ENCODE measurements at places on chromosomes 7 and 10.

DNA sequence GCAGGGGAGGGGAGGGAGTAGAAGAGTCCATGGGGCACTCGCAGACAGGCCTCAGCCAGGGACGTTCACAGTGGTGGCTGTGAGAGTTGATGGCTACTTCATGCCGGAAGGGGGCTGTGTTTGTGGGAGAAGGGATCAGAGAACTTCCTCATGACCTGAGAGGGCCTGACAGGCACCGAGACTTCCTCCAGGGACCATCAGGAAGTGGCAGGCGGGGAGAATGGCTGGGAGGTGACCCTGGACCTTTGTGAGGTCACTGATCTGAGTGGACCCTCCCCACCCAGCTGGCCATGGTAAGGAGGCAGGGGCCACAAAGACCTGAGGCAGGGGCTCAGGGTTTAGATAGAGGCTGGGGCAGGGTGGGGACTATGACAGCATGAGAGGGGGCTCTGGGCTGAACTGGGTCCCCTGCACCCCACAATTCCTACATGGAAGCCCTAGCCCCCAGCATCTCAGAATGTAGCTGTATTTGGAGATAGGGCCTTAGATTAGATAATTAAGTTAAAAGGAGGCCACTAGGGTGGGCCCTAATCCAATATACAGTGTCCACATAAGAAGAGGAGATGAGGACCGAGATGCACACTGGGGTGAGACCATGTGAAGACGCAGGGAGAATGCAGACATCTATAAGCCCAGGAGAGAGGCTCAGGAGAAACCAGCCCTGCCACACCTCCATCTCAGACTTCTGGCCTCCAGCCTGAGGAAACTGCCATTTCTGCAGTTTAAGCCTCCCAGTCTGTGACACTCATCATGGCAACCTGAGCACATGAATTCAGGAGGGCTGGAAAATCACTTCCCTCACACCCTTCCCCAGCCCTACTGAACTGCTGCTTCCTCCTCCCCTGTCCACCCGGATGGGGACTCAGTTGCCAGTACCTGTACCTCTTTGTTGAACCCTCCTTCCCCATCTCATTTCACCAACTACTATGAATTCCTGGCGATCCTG lies 273.9 kb upstream of the ZNF32 start:
- DNase-seq: no peak

DNA sequence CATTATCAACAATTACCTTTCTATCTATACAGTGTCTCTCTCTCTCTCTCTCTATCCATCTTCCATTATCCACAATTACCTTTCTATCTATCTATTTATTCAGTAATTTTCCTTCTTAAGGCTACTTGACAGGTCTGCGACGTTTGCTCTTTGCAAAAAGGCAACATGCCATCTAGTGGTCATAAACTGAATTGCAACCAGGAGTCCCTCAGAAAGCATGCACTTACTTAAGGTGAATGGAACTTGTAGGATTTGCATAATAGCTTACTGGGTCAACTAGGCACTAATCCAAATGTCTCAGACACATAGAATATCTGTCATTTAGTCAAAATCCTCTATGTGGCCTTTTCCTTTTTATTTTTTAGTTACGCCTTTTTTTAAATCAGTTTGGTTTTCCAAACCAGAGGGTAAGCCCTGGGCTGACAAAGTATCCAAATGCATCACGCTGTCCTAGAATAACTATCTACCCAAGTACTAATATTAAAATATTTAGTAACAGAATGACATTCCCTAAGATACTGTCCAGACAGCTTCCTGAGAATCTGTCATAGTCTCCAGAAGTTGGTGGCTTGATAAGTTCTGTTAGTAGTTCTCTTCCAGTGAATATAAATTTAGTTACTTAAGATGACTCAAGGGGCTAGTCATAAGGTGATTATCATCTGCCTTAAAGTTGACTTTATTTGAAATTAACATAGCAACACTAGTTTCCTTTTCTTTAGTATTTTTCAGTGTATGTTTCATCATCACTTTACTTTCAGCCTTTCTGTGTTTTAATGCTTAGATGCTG lies 208.3 kb downstream of the PPP1R3A start:
- DNase-seq: no peak

- no peak for DNase-seq
These were observed 186.7 kb downstream of the SLC25A13 start for GRCh38 chr7:96135241-96135640.

DNA sequence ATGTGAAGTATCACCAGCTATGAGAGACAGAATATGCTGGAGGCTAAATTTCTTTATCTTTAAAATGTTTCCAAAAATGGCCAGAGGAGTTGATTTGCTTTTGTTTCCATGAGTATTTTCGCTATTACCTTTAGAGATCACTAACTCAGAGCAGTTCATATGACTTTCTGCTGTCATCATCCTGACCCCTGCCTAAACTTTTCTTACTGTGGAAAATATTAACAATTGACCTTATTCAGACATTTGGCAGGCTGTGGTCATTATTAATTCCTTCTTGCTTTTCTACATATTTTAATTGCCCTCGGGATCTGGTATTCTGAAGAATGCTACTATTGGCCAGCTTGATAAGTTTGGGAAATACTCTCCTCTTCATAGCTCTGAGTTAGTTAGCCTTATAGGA lies 156.5 kb downstream of the EXOC4 start:
- DNase-seq: no peak

- no peak for DNase-seq
These were observed 101.3 kb upstream of the DKK1 start for GRCh38 chr10:52212802-52213201.

DNA sequence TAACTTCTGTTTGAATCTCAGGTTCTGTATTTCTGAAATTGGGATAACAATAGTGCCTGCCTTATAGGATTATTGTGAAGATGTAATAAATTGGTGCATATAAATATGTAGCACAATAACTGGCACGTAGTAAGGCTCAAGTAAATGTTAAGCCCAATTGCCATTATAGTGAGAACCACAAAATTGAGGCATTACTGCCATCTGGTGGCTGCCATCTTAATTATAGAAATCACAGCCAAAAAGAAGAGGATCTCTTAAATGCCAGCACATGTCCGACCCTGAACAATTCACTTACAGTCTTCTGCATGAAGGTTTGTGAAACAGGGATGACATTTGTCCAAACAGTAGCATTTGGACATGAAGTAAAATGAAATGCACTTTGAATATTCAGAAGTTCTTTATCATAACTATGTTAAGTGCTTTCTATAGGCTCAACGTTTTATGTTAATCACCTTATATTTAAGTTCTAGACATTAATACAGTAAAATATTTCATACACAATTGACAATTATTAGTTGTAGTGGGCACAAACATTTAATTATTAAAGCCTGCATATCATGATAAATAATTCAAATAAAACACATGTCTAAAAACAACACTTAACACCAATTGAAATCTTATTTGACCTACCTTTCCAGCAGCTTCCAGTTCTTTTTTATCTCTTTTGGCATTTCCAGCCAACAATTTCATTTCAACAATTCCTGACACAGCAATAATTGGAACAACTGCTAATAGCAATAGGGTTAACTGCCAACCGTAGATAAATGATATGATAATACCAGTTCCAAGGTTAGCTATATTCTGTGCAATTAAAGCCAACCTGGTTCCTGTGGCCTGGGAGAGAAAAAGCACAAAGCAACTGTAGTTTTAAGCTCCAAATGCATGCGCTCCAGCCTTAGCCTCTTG lies 58.5 kb downstream of the ABCB4 start:
- DNase-seq: peak; percentile 8

DNA sequence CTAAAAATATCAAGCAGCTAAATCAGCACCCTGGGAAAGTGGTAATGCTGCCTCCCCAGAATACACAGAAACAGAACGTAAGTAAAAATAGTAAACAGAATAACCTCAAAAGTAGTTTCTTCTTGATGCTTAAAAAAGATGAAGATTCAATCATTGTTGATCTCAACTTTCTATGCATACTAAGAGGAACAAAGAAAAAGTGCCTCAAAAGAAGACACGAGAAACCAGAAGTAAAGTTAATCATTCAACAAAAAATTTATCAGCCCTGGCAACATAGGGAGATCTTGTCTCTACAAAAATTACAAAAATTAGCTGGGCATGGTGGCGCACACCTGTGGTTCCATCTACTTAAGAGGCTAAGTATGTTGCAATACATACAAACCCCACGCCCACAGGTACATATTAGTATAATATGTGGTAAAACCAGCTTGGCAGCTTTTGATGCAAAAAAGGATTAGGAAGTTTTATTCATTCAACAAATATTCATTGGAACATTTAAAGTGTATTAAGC lies 153.7 kb downstream of the NRBF2 start:
- DNase-seq: no peak

Data from caudate nucleus (tissue), 63 donors.